ENCODE measurements at places on chromosomes 4 and X. TPM values are rescaled to one million over a fixed set of nuclear protein-coding genes. Genes with fewer than 3 reads are reported as not detected.

DNA sequence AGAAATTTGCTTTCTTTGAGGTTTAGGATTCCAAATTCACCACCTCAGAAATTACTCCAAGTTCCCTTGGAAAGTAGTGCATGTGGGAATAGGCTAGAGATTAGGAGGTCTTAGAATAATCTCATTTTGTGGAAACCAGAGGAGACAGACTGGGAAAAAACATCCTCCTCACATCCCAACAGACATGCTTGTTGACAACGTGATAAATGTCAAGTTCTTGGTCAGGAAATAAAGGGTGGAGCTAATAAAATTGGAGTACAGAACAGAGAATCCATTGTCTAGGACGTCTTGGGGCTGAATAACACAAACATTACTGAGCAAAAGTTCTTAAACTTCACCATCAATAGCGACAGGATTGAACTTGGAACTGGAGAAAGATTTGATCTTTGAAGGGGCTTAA, 233.4 kb downstream of the PABPC4L start:
- H3K4me1 ChIP-seq: no peaks in the 10 kb centered on the region
- no peaks in the 10 kb centered on the region for H3K36me3 ChIP-seq
- H3K4me3 ChIP-seq: no peak overlapping the region
- no peak overlapping the region for H3K27ac ChIP-seq

DNA sequence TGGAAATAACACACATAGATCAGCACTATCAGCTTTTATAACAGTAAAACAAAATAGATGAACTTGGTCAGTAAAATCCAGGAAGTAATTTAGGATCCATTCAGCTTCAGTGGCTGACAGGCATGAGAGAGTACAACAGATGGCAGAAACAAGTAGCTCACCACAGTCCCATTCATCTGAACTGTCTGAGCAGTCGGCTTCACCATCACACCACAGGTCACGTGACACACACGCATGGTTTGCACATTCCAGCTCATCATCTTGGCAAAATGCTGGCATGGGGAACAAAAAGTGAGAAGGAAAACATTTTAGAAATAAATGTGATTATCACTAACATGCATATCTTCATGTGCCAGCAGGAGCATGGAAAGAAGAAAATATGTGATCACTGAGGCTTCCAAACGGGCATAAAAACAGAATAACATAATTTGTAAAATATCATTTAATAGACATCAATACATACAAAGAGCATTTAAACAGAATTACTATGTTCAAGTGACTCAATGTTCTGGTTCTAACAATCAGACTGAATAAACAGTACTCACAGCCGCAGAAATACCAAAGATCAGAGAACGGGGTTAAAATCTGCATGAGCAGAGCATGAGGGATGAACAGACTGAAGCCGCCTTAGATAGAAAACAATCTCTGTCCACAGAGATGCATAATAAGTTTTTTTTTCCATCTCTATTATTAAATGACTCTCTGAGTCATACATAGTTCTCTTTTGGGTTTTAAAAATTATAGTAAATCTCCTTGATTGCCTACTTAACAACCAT, 158.1 kb downstream of the ATP10D start:
- no peaks in the 10 kb centered on the region for H3K4me1 ChIP-seq
- H3K36me3 ChIP-seq: no peaks in the 10 kb centered on the region
- H3K27ac ChIP-seq: no peak overlapping the region
- DNase-seq: no peak

DNA sequence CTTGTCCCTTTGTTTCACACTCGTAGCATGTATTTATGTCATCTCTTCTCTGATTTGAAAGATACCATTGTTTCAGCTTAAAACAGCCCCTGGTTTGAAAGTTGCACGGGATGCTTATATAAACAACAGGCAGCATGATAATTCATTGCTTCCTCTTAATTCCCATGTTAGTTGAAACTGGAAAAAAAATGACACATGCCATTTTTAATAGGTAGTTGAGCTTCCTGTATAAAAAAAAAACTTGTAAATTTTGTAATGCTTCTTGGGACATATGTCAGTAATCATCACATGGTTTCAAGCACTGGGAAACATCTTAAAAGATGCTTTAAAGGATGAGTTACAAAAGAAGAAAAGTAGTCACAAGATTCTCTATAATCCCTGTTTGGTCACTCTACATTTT, 243.0 kb downstream of the PALLD start:
- H3K4me3 ChIP-seq: no peak overlapping the region
- H3K27me3 ChIP-seq: peaks cover 16% of the 10 kb centered on the region
- no peak overlapping the region for H3K27ac ChIP-seq
- no peaks in the 10 kb centered on the region for H3K36me3 ChIP-seq

DNA sequence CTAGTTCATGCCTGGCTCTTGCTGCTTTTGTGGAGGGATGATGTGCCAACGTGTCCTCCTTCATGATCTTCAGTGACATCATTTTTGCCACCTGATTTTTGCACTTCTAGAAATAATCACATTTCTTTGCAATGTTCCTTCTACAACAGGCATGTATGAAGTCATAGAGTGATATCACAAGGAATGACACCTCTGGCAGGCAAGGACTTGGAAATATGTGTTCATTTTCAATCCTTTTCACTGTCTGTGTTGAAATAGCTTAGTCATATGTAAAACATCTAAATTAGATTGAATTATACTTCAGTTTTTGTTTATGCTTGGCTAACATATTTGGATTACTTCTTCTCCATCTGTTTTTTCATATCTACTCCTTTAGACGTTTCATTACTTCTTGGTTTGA, 221.2 kb upstream of the STK26 start:
- no peaks in the 10 kb centered on the region for H3K27me3 ChIP-seq
- H3K36me3 ChIP-seq: no peaks in the 10 kb centered on the region
- DNase-seq: no peak
- H3K4me1 ChIP-seq: no peaks in the 10 kb centered on the region
- H3K4me3 ChIP-seq: no peak overlapping the region

The ADGRG4 gene
- total RNA-seq: not detected

GRCh38 chr4:140113653-140114052, 40.3 kb downstream of the MAML3 start:
- no peak overlapping the region for H3K27ac ChIP-seq
- no peaks in the 10 kb centered on the region for H3K36me3 ChIP-seq
- H3K4me1 ChIP-seq: peaks cover 39% of the 10 kb centered on the region
- H3K4me3 ChIP-seq: no peak overlapping the region
- peaks cover 4% of the 10 kb centered on the region for H3K27me3 ChIP-seq
- no peak for DNase-seq
